ENCODE measurements at places on chromosomes 2 and 18. TPM values are rescaled to one million over a fixed set of nuclear protein-coding genes. Genes with fewer than 3 reads are reported as not detected.

The SERPINB5 gene
- 0.55 TPM for total RNA-seq

The SPC25 gene
- total RNA-seq = 0.38 TPM

- DNase-seq = no peak
Observed at GRCh38 chr2:192885569-192886160, 690.9 kb upstream of the TMEFF2 start.

GRCh38 chr2:132632000-132632649 is 37.9 kb downstream of the LYPD1 start:
- DNase-seq = no peak

GRCh38 chr2:178990533-178991241 is 59.2 kb downstream of the CCDC141 start:
- DNase-seq = no peak
